ENCODE measurements at places on chromosomes 13 and 19. TPM values are rescaled to one million over a fixed set of nuclear protein-coding genes. Genes with fewer than 3 reads are reported as not detected.

LHFPL6 gene
- 54.8 TPM for total RNA-seq

C19orf85 gene
- not detected for total RNA-seq

GRCh38 chr13:25525884-25526283 is 154.1 kb downstream of the ATP8A2 start:
- no peaks in the 10 kb centered on the region for H3K36me3 ChIP-seq
- no peaks in the 10 kb centered on the region for H3K4me1 ChIP-seq
- DNase-seq: no peak
- H3K4me3 ChIP-seq: no peak overlapping the region
- H3K27me3 ChIP-seq: no peaks in the 10 kb centered on the region
- H3K27ac ChIP-seq: no peak overlapping the region

GRCh38 chr19:18999896-19000620 is 33.3 kb downstream of the SUGP2 start:
- no peaks in the 10 kb centered on the region for H3K36me3 ChIP-seq
- no peak overlapping the region for H3K4me3 ChIP-seq
- no peak overlapping the region for H3K27ac ChIP-seq
- H3K4me1 ChIP-seq: no peaks in the 10 kb centered on the region

POU4F1 gene
- not detected for total RNA-seq

PSG11 gene
- total RNA-seq: not detected

CBY2 gene
- total RNA-seq: not detected

GRCh38 chr19:9009935-9010651 is at the start of gene MUC16:
MUC16 (minus strand) TSS chr19:9010409.
- no peaks in the 10 kb centered on the region for H3K36me3 ChIP-seq
- H3K4me3 ChIP-seq: no peak within 1 kb of the TSS
- no peaks in the 10 kb centered on the region for H3K4me1 ChIP-seq

ELAVL1 gene
- total RNA-seq: 40.5 TPM

DNA sequence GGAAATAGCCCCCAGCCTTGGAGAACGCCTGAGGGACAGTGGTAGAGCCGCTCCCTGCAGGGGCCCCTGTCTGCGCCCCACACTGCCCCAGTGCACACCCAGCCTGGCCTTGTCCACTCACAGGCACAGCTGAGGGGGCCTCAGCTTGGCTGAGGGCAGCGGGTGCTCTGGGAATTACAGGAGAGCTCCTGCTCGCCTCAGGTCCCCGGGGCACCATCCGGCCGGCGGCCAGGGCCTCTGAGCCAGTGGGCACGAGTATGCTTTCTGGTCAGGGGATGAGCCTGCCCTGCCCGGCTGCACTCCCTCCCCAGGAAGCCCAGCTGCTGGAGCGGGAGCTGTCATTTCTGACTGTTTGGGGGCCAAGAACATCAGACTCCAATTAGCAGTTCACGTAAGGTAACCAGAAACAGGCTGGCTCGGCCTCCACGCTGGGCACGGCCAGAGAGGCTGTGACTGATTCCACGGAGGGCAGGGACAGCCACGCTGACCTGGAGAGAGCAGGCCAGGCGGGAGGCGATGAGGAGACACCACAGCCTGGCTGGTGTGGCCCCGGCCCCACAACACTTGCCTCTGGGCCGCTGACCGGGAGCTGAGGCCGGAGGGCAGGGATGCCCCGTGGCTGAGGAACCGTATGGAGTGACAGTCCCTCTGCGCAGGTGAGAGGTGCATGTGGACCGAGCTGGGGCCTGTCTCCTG is 15.4 kb downstream of the CEBPG start:
- peaks cover 63% of the 10 kb centered on the region for H3K4me1 ChIP-seq
- no peak for DNase-seq
- peak overlapping the region; percentile 69 for H3K27ac ChIP-seq

GRCh38 chr19:49890349-49891311 is 6.1 kb downstream of the IL4I1 start:
- H3K4me1 ChIP-seq: peaks cover 11% of the 10 kb centered on the region
- H3K27ac ChIP-seq: peak overlapping the region; percentile 1
- H3K36me3 ChIP-seq: no peaks in the 10 kb centered on the region
- DNase-seq: no peak
- H3K4me3 ChIP-seq: peak overlapping the region; percentile 37
- no peaks in the 10 kb centered on the region for H3K27me3 ChIP-seq

GRCh38 chr13:94505730-94506129 is 26.2 kb upstream of the DCT start:
- H3K27me3 ChIP-seq: no peaks in the 10 kb centered on the region
- no peaks in the 10 kb centered on the region for H3K4me1 ChIP-seq
- no peak for DNase-seq
- no peaks in the 10 kb centered on the region for H3K36me3 ChIP-seq
- no peak overlapping the region for H3K4me3 ChIP-seq
- no peak overlapping the region for H3K27ac ChIP-seq

NLRP5 gene
- not detected for total RNA-seq

DNA sequence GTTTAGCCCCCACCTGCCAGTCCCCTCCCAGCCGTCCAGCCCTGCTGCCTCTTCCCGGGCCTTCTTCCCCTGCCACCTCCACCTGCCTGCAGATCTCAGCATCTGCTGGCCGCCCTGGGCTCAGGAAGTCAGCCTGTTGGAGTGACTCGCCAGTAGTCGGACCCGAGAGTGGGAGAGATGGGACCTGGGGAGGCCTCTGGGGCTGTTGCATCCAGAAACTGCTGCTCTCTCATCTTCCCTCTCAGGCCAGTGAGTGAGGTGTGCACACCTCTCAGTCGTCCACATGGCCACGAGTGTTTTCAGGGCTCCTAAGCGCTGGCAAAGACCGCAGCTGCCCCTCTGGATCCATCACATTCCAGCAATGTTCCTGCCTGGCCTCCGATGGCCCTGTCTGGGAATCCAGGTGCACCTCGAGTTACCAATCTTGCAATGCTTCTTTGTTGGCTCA is 151.8 kb upstream of the SOX1 start:
- no peaks in the 10 kb centered on the region for H3K4me1 ChIP-seq
- no peaks in the 10 kb centered on the region for H3K36me3 ChIP-seq
- DNase-seq: peak; percentile 74
- H3K27ac ChIP-seq: no peak overlapping the region
- H3K4me3 ChIP-seq: no peak overlapping the region

DNA sequence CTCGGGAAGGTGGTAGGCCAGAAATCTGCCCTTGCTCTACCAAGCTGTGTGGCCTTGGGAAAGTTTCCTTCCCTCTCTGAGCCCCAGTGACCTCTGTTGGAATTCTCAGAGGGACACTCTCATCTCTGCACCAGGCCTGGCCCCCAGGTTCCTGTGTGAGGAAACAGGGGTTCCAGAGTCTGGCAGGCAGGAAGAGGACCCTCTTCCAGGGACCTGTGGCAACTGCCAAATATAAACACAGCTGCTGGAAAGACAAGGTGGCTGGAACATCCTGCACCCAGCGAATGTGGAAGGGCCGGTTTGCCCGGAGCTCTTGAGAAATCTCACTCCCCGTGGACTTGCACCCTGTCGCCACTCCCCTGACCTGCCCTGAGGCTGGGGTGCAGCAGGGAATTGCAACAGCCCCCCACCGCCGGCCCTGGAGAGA is 52.8 kb downstream of the GADD45B start:
- no peaks in the 10 kb centered on the region for H3K27me3 ChIP-seq
- no peaks in the 10 kb centered on the region for H3K36me3 ChIP-seq
- H3K27ac ChIP-seq: peak overlapping the region; percentile 7
- H3K4me3 ChIP-seq: no peak overlapping the region

SYCN gene
- total RNA-seq: not detected

- peaks cover 7% of the 10 kb centered on the region for H3K36me3 ChIP-seq
- H3K4me1 ChIP-seq: peaks cover 44% of the 10 kb centered on the region
- H3K4me3 ChIP-seq: peak overlapping the region; percentile 4
- peak overlapping the region; percentile 69 for H3K27ac ChIP-seq
- DNase-seq: no peak
- H3K27me3 ChIP-seq: no peaks in the 10 kb centered on the region
Measured at GRCh38 chr19:38735257-38735686, 9.0 kb downstream of the CAPN12 start.

DNA sequence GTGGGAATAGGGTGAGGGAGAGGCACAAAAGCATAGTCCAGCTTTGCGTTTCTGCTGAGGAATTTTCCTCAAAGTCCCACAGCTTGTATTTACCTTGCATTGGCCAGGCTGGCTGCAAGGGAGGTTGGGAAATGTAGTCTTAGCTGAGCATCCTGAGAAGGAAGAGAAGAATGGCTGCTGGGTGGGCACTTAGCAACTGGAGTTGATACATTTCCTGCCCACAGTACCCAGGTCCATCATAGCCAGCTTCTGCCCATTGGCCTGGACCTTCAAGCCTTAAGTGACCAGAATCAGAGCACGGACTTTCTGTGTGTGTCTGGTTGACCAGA is 112.4 kb downstream of the SIPA1L3 start:
- no peaks in the 10 kb centered on the region for H3K4me1 ChIP-seq
- no peak for DNase-seq
- H3K27ac ChIP-seq: no peak overlapping the region
- H3K4me3 ChIP-seq: no peak overlapping the region
- no peaks in the 10 kb centered on the region for H3K36me3 ChIP-seq
- H3K27me3 ChIP-seq: no peaks in the 10 kb centered on the region

CEACAM21 gene
- total RNA-seq: not detected

DNA sequence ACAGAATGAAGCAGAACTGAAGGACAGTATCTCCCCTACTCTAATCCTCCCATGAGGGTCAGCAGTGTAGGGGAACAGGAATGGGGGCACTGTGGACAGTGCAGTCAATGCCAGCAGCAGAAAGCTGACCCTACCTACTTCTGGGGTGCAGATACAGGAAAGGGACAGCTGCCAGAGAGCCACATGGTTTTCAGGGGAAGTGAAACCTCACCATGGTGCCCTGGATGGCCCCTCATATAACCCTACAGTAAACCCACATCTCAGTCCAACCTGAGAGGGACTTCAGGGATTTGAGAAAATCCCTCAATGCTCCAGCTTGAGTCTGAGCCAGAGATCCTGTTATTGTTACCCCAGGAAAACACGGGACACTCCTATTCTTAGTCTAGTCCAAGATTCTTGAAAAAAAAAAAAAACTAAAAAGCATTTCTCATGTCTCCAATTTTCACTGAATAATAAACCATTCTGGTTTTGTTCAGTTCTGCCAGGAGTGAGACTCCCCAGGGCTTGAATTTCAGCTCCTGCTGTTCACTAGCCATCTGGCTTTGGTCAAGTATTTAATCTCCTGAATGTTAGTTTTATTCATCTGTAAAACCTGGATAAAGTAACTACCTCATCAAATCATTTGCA is 511.6 kb upstream of the ARGLU1 start:
- no peaks in the 10 kb centered on the region for H3K36me3 ChIP-seq
- peaks cover 9% of the 10 kb centered on the region for H3K4me1 ChIP-seq
- no peak overlapping the region for H3K4me3 ChIP-seq
- H3K27ac ChIP-seq: no peak overlapping the region

DNA sequence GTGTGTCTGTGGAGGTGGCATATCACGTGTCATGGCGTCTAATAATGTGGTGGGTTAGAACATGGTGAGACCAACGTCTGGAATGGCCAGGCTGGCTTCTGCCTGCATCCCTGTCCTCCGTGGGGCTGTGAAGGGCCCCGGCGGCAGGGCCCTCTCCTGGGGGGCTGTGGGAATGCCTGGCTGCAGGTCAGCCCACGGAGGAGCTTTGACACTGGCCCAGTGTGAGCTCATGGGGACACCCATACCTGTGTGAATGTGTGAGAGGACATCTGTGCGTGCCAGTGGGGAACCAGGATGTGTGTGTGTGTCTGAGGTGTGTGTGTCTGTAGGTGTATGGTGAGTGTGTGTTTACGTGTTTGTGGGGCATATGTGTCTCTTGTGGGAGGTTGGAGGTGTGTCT is 300.1 kb downstream of the TEX29 start:
- H3K36me3 ChIP-seq: no peaks in the 10 kb centered on the region
- H3K4me3 ChIP-seq: no peak overlapping the region
- peak; percentile 55 for DNase-seq
- no peak overlapping the region for H3K27ac ChIP-seq

DNA sequence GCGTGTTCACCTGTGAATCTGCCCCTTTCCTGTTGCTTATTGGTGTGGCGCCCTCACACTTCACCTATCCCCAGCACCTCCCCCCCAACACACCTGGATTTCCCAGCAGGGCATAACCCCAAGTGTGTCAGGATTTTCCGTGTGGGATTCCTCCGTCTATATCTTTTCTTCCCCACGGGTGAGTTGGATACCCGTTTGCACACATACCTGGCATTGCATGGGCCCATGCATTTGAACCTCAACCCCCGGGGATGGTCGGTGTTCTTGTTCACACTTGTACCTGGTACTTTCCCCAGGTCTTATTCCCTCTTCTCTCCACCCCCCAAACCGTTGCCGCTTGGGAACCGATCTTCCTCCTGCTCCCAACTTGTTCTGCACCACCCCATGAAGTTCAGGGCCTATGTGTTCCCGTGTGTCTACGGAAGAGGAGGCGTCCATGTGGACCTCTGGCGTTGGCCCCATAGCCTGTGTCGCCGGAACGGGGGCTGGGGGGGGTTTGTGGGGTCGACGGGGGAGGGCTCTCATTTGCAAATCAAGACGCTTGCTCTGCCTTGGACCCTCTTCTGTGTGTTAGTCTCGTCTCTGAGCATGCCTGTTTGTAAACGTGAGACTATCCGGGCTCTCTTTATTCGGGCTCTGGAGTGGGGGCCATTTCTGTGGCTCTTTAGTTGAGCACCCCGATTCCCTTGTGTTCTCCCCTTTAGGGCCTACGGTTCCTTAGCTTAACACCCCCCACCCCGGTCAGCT is 1.7 kb downstream of the PRR12 start:
- H3K4me3 ChIP-seq: peak overlapping the region; percentile 83
- H3K4me1 ChIP-seq: peaks cover 24% of the 10 kb centered on the region
- H3K27ac ChIP-seq: peak overlapping the region; percentile 91
- no peak for DNase-seq
- H3K36me3 ChIP-seq: peaks cover 24% of the 10 kb centered on the region

GRCh38 chr19:38399537-38399936 is 3.4 kb upstream of the FAM98C start:
- no peaks in the 10 kb centered on the region for H3K27me3 ChIP-seq
- no peak for DNase-seq
- H3K27ac ChIP-seq: no peak overlapping the region
- no peaks in the 10 kb centered on the region for H3K36me3 ChIP-seq
- H3K4me1 ChIP-seq: peaks cover 28% of the 10 kb centered on the region

SPC24 gene
- 2.7 TPM for total RNA-seq

All from vagina (tissue), 2 donors.